ENCODE measurements at places on chromosomes 7 and 10.

GRCh38 chr7:6606866-6607583, 8.4 kb upstream of the ZNF853 start:
- no peak for DNase-seq

GRCh38 chr10:101354328-101355071, 535 bp downstream of the BTRC start:
- DNase-seq, result no peak

GRCh38 chr10:99460070-99460469, 29.6 kb upstream of the GOT1 start:
- no peak for DNase-seq

DNA sequence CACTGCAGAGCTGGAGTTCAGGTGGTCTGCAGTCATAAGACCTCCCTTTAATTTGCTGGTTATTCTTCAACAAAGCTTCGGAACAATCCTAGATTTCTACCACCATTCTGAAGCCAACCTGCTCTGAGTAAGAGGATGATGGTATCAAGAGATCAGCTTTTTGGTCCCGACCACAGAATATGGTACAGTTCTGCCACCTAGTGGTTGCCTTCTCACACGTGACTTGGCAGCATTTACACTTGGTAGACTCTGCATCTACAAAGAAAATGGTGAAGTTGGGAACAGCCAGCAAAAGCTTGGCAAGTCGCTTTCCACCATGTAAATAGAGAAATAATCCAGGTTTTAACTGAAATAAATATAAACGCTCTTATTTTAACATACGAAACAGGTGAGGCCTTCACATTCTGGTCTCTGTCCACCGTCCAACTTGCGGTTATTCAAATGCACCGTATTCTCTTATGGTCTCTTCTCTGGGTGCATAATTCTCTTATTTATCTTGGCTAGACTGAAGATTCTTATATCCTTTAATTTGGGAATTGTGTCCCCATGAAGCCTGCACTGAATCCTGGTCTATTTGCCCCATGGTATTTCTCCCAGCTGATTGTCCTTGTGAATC, 173.9 kb upstream of the GRM3 start:
- DNase-seq, result no peak

GRCh38 chr7:114413761-114414155, 857 bp upstream of the FOXP2 start:
- no peak for DNase-seq

GRCh38 chr10:123229927-123230630, 75.9 kb downstream of the BUB3 start:
- DNase-seq, result no peak

GRCh38 chr10:113572520-113573290, 19.9 kb downstream of the HABP2 start:
- DNase-seq, result no peak

DNA sequence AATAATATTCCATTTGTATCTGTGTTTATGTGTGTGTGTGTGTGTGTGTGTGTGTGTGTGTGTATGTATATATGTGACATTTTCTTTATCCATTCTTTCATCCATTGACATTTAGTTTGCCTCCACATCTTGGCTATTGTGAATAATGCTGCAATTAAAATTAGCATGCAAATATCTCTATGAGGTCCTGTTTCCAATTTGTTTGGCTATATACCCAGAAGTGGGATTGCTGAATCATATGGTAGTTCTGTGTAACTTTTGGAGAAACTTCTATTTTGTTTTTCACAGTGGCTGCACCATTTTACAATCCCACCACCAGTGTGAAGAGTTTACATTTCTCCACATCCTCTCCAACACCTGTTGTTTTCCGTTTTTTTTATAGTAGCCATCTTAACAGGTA, 53.1 kb downstream of the CH25H start:
- DNase-seq, result no peak
